ENCODE measurements at places on chromosomes 2 and 18.
A peak's percentile ranks its signal among the peaks of the same experiment; 100 is the strongest.

DNA sequence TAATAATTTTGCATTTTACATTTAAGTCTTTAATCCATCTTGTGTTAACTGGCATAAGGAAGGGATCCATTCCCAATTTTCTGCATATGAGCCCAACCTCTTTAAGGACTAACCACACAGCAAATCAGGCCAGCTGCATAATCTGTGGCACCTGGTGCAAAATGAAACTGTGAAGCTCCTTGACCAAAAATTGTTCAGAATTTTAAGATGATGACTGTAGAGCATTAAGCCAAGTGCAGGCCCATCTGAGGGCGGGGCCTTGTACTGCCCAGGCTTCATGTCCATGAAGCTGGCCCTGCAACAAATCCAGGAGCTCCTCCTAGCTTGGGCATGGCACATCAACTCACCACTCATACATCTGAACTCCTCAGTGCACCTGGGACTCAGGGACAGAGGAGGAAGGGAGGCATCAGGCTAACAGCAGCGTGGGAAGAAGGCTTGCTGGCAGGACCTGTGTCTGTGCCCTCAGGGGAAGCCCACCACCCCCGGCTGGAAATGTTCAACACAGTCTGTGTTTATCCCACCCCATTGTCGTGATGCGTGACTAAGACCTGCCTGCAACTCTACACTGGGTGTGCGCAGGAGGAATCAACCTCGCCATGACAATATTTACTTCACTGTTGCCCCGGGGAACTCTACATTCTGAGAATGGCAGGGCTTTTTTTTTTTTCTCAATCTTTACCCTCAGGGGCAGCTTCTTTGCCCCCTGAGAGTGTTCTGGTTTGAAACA, 128.9 kb upstream of the SIX2 start:
- no peak for DNase-seq

- no peak for DNase-seq
Measured at GRCh38 chr18:74228312-74228711, 63.5 kb downstream of the CYB5A start.

DNA sequence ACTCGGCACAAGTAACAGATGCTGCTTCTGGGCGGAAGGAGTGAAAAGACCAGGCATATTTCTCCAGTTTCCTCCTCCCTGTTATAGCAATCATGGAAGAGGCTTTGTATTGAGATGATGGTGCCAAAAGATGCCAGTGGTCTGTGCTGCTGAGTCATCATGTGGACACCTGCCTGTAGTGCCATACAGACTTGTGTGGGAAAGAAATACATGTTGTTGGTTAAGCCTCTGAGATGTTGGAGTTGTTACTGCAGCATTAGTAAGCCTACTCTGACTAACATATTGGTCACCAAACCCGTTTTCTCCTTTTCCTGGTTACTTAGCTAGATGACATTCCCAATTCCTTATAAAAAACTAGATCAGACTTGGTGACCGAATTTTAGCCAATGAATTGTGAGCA, 356.9 kb downstream of the ZNF521 start:
- no peak for DNase-seq

DNA sequence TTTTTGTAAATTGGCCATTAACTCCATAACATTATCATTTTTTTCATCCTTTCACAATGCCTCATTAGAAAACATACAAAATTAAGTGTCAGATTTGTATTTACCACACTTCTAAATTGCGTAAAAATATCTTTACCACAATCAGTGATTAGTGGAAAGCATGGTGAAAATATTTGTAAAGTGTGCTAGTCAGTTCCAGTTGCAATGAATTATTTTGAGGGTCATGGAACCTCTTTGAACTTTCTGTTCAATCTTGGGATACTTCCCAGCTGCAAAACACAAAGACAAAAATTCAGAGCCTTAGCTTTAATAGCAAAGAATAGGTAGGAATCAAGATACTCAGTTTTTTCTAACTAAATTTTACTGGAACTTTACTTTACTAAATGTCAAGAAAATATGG, 4.0 kb upstream of the COL3A1 start:
- DNase-seq = no peak

GRCh38 chr18:55694291-55694690, 106.3 kb upstream of the TCF4 start:
- no peak for DNase-seq

GRCh38 chr2:130735200-130735599, 6.3 kb downstream of the GPR148 start:
- no peak for DNase-seq

DNA sequence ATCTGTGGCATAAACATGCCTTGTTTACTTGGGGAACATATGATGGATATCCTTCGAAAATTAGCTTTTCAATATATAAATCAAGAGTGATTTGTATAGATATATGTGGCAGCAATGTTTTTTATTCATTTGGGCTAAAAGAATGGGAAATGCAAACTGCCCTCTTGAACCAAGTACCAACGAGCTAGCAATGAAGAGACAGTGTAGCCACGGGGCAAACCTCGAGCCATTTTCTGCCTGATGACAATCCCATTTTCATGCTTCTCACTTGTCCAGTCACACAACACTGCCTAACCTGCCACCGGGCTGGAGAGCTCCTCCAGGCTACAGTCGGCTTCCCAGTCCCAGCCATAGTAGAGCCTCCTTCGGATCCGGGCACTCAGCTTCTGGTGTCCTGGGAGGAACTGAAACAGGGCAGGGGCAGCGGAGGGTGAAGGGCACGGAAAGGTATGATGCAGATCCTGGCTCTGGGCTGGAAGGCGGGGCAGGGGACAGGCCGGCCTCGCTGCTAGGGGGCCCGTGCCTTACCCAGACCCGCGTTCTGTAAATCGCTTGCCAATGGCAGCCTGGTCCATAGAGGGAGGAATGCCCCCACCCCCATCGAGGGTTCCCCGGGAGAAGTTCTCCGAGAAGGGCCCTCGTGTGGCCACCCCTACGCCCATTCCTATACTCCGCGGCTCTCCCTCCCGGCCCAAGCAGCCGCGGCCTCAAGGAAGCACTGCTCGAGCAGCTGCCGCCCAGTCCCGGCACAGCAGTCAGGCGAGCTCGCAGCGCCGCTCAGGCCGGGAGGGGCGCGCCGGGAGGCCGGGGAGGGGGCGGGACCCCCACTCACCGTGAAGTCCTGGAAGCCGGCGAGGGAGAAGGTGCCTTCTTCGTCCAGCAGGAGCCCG, 552 bp downstream of the CNPPD1 start:
- peak; percentile 29 for DNase-seq

DNA sequence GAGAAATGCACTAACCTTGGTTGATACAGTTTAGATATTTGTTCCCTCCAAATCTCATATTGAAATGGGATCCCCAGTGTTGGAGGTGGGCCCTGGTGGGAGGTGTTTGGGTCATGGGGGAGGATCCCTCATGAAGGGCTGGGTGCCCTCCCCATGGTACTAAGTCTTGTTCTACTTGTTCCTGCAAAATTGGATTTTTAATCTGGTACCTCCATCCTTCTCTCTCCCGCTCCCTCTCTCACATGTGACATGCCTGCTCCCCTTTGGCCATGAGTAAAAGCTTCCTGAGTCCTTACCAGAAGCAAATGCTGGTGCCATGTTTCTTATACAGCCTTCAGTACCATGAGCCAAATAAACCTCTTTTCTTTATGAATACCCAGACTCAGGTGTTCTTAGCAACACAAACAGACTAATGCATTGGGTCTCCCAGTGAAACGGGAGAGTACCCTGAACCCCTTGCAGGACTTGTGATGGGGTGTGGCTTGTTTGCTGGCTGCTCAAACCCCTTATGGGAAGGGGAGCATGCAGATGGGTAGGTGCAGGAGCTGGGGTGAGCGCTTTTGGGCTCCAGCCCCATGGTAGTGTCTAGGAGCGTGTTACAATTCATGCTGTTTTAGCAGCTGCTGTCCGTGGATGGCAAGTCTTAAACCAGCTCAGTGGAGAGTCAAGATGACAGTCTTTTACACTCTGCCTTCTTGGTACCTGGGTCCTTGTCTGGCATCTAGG, 27.2 kb downstream of the FAHD2B start:
- no peak for DNase-seq

DNA sequence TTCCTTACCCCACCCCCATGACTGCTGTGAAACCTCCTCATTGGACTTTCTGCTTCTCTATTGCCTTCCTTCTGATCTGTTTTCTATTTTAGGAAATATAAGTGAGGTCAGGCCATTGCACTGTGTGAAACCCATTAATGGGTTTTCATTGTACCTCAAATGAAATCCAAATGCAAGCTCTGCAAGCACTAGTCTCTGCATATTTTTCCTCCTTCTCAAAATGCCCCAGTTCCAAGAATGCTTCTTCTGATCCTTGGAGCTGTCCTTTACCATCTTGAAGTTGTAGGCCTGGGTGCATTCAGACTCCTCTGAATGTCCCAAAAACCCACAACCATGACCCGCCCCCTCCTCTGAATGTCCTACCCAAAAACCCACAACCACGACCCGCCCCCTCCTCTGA, 8.2 kb downstream of the IL1A start:
- DNase-seq = no peak

- DNase-seq = no peak
Measured at GRCh38 chr2:98543842-98544241, 64.5 kb downstream of the COA5 start.

- DNase-seq = no peak
Measured at GRCh38 chr2:175012516-175012915, 7.3 kb upstream of the CHN1 start.

GRCh38 chr2:68971591-68972231, 2.7 kb upstream of the GKN1 start:
- no peak for DNase-seq

GRCh38 chr2:46122318-46122976, 174.8 kb upstream of the EPAS1 start:
- DNase-seq = no peak

- no peak for DNase-seq
Measured at GRCh38 chr2:46268196-46268595, 29.0 kb upstream of the EPAS1 start.

DNA sequence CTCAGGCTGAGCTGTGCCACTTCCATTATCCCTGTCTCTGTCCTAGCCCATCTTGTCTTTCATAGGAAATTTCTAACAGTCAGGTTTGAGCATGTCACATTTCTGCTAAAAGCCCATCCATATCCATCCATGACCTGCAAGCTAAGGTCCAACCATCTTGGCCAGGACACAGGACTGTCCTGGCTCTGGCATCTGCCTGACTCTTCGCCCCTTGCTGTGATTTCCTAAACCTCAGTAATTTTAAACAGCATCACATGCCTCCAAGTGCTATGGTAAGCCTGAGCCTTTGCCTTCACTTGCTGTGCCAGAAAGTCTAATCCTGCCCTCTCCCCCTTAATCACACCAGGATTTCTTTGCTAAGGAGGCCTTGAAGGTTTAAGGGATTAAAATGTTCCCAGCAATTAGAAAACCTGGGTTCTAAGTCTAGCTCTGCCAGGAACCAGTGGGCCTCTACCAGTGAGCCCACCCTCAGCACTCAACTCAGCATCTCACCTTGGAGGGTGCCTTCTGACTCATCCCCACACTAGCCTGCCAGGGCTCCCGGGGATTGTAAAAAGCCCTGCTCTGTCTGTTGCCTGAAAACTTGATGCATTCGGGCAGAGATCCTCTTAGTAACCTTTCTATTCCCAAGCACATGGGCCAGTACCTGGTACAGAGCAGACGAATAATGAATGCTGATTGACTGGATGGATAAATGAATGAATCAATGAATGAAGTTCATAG, 411.0 kb downstream of the LRATD1 start:
- no peak for DNase-seq

GRCh38 chr2:230075988-230076631, 7.4 kb upstream of the SLC16A14 start:
- DNase-seq = no peak

GRCh38 chr2:159226608-159227385, 59.7 kb downstream of the WDSUB1 start:
- no peak for DNase-seq

GRCh38 chr2:84908948-84909713, 3.7 kb downstream of the TMSB10 start:
- no peak for DNase-seq

DNA sequence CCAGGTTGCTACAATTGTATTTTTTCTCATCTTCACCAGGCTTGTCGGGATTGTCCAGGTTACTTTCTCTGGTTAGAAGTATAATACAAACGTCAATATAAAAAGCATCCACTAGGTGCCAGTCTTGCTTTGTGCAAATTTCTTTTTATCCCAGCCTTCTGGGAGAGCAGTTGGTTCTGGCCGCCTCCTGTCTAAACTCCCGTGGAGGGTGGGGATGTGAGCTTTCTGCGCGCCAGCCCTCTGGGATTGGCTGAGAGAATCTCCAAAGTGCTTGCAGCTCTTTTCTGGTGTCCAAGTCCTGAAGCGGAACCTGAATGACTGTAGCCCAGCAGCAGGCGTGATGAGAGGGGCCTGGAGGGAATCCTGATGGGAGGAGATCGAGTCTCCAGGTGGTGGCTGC, 22.4 kb upstream of the TOGARAM2 start:
- no peak for DNase-seq

- no peak for DNase-seq
Measured at GRCh38 chr2:12712881-12713280, 3.9 kb upstream of the TRIB2 start.

DNA sequence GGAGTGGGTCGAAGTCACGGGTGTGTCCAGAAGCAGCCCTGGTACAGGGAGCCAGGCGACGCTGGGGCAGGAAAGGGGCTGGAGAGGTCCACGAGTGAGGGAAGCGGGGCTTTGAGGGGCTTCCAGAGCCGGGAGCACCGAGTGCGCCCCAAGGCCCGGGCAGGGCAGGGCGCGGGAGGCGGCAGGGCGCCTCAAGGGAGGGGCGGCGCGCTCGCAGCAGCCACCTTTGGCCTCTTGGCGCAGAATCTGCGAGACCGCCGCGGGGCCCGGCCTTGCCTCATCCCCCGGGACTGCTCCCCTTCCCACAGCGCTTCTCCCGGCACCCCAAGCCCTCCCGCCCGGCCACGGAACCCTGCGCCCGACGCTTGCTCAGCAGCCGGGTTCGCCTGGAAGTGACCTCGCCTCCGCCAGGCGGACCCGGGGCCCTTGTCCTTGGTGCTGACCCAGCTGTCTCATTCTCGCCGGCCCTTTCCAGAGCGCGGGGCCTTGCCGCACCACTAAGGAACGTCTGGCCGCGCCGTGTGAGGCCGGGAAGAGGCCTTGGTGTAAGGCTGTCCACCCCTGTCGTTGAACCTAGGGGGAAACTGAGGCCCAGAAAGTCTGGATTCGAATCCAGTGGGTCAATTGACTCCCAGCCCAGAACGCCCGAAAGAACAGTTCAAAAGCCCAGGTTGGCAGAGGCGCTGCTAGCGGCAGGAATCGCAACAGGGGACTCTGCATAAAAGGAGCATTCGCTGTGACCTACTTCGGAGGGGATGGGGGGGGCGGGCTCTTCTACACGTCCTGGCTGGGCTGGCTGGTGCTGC, 584 bp upstream of the DNER start:
- DNase-seq = no peak

Measured in stimulated activated CD4-positive, alpha-beta T cell treated with anti-CD3 and anti-CD28 coated beads, Interleukin-12 subunit alpha, Interleukin-12 subunit beta, amount 100 ng/mL, for 24 hours (primary cell).